ENCODE measurements at places on chromosomes 6 and 20.

GRCh38 chr6:104969108-104969507, 12.2 kb downstream of the LIN28B start:
- DNase-seq = no peak

DNA sequence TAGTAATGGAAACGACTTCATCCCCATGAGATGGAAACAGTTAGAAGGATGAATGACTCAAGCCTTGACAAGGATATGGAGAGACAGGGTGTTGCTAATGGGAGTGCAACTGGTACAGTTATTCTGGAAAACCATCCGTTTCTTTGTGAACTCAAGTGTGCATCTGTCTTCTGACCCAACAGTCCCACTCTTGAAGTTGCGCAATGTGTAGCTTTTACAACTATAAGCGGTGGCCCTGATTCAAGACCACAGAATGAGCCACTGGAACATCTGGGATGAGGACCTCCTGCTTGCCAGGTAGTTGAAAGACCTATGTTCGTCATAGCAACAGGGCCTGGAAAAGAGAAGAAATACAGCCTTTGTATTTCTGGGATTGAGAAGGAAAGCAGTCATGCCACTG, 115.8 kb upstream of the GMDS start:
- no peak for DNase-seq

- no peak for DNase-seq
Measured at GRCh38 chr20:8714206-8714605, 354.7 kb upstream of the PLCB4 start.

GRCh38 chr20:38434301-38434741, 807 bp downstream of the SNHG17 start:
- peak; percentile 29 for DNase-seq

- no peak for DNase-seq
Measured at GRCh38 chr6:12826584-12826983, 110.0 kb downstream of the PHACTR1 start.

DNA sequence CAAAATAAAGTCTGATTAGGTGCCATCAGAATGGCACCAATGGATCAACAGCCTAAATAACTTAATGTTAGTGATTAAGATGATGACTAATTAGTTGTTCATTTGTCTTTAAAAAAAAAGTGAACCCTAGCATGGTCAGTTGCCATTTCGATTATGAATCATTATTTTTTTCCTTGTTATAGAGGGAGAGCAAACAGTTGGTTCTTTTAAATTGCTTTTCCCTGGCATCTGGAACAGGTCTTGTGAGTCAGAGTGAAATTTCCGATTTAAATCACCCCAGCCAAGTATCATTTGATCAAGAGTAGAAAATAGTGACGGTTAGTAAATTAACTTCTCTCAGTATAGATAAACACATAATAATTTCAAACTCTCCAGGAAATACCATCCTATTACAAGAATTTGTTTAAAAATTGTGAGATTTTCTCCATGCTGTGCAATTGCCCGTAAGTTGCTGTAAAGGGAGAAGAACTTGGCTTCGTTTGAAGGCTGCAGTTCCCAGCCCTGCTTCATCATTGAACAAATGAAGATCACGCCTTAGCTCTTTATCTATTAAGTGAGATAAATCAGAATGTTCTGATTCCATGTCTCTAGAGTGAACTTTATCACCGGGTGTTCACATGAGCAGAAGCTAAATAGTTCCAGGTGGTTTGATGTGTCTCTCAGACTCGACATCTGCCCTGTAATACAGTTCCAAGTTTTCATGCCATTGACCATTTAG, 741.3 kb downstream of the DOK5 start:
- no peak for DNase-seq

DNA sequence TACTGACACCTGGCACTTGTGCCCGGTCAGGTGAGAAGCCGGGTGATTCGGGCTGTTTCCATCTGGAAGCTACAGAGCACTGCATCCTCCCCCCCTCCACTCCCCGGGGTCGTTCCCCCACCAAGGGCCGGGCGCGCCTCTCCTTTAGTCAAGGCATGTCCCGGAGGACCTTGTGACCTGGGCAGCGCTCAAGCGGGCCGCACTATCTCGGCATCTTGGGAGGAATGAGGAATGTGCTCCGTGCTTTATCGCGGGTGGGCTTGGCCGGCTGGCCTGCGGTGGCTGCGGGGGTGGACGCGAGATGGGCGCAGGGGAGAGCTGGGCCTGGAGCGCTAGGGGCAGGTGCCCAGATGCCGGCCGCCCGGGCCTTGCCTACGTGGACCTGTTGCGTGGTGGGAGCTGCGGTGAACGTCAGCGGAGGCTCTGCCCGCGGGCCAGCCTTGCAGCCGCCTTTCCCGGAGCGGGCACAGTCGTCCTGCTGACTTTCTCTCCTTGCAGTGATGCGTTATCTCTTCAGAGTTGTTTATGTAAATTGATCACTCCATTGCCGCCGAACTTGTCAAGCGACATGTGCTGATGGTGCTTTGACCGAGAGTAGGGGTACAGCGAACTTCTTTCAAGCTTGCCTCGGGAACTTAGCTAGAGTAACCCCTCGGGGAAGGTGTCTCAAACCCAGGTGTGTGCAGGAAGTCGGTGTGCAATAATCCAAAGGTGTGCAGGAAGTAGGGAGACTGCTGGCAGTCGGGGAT, 1.1 kb downstream of the LRRC1 start:
- peak; percentile 20 for DNase-seq

GRCh38 chr20:39775110-39775509, 813.0 kb downstream of the DHX35 start:
- DNase-seq = no peak

DNA sequence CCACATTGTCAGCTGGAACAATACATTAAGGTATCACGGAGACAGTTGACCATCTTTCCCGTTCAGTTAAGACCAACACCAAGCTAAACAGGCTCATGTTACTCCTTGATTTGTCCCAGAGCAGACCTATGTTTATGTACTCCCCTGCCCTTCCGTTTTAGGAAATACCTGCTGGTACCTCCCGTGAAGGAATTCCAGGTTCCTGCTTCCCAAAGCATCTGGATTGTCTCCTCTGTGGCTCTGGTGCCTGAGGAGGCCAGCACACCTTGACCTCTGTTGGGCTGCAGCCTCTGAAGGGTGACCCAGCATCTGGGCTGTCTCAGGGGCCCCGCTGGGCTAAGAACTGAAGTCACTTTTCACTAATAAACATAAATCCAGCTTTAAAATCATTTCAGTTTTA, 647.8 kb upstream of the MARCKS start:
- DNase-seq = no peak

GRCh38 chr6:82711105-82711827, 347.6 kb downstream of the TPBG start:
- no peak for DNase-seq

GRCh38 chr6:75449630-75450206, 43.9 kb downstream of the FILIP1 start:
- DNase-seq = no peak

- no peak for DNase-seq
Measured at GRCh38 chr20:1928154-1928553, 32.9 kb downstream of the SIRPA start.

DNA sequence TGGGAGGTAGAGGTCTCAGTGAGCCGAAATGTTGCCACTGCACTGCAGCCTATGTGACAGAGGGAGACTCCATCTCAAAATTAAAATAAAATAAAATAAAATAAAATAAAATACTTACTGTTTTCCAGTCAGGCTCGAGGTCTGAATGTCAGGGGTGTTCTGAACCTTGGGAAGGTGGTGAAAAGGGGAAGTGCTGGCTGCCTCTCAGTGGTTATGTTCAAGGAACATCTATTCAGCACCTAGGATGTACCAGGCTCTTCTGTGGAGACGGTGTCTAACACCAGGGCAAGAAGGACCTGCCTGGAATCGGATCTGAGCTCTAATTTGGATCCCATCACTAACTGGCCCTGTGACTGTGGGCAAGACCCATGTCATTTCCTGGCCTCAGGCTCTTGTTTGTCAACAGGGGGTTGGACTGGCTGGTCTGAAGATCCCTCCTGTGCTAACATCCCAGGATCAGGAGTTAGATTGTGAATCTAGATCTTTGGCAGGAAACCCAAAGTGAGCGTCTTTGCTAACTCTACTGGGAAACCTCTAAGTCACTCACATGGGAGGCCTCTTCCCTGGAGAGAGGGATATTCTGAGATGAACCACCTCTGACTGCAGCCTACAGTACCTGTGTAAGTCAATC, 63.4 kb upstream of the SIRPG start:
- no peak for DNase-seq

DNA sequence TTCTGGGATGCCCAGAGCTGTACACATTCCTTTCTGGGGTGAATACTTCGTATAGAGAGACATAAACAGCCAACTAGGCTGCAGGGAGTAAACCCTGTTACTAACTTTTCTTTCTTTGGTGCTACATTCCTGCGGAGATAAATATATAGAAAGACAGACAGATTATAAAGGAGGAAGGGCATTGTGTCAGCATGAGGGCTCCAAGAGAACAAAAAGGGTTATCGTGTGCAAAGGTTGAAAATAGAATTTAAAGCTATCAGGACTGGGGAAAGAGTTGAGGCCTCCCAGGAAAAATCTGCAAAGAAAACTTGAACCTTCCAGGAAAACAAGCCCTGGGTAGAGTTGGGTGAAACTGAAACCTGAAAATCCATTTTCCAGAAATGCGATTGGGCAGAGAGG, 68.0 kb downstream of the TMEM170B start:
- DNase-seq = no peak

DNA sequence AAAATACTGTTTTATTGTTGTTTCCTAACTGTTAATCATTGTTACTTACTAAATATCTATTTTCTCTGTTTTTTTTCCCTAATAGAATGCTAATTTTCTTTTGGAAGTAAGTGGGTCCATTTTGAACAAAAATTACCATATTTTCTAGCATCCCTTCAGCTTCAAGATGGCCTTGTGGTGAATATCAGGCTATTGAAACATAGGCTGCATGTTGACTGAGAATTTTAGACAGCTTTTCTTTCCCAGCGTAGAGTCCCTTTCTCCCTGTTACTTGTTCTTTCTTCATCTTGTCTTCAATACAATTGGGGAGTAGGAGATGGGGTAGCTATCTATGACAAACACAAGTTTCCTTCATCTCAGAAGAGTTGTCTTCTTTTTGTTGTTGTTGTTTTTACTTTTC, 397.0 kb downstream of the DOK5 start:
- DNase-seq = no peak

- DNase-seq = no peak
Measured at GRCh38 chr6:10174761-10175160, 240.1 kb downstream of the TFAP2A start.

- DNase-seq = no peak
Measured at GRCh38 chr6:88810089-88810488, 153.3 kb downstream of the RNGTT start.

DNA sequence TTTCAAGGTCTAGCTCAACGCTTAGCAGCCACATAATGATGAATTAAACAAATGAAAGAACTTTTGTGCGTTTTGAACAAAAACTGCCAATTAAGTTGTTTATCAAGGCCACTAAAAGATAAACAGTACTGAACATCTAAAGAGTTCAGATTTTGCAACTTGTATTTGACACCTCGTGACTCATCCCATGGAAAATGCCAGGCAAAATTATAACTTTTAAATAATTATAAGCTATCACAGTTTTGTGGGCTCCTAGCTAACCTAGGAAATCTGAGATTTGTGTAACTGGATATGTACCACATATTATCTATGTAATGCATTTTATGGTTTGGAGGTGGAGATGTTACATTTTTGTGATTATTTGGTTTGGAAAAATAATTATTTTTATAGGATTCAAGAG, 9.6 kb upstream of the BAG2 start:
- DNase-seq = no peak

GRCh38 chr6:20939161-20939775, 405.0 kb downstream of the CDKAL1 start:
- no peak for DNase-seq

DNA sequence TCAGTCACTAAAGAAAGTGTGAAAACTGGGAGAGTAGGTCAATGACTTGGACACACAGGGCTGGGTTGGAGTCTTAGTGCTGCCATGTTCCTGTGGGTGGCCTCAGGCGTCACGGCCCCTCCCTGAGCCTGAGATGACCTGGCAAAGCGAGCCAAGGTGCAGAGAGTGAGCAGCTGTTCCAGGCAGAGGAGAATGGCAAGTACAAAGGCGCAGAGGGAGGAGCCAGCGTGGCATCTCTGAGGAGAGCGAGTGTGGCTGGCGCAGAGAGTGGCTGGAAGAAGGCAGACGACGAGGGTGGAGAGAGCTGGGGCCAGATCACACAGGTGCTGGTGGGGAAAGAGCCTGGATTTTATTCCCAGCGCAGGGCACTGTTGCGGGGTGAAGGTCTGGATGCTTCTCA, 20.6 kb upstream of the CHMP4B start:
- no peak for DNase-seq

- DNase-seq = no peak
Measured at GRCh38 chr6:92779746-92780145, 639.6 kb downstream of the EPHA7 start.
